ENCODE measurements at places on chromosomes 3 and 15. TPM values are rescaled to one million over a fixed set of nuclear protein-coding genes. Genes with fewer than 3 reads are reported as not detected.
A peak's percentile ranks its signal among the peaks of the same experiment; 100 is the strongest.

- H3K36me3 ChIP-seq: no peaks in the 10 kb centered on the region
- no peak for DNase-seq
- peaks cover 5% of the 10 kb centered on the region for H3K4me1 ChIP-seq
Observed at GRCh38 chr3:67654844-67655177, 399 bp upstream of the SUCLG2 start.

DNA sequence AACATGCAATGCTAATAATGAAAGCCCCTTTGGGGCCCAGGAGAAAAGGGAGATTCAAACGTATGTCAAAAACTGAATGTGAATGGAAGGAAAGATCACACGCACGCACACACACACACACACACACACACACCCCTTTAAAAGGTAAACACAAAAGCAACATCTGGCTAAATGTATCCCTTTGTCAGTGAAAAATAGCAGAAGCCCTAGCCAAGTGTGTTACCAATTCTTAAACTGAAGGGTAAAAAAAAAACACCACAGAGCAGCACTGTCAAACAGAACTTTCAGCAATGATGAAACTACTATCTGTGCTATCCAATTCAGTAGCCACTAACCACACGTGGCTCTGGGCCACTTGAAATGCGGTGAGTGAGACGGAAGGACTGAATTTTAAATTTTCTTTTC, 4.9 kb downstream of the RFTN1 start:
- DNase-seq: no peak
- no peak overlapping the region for H3K4me3 ChIP-seq
- H3K4me1 ChIP-seq: no peaks in the 10 kb centered on the region
- H3K36me3 ChIP-seq: no peaks in the 10 kb centered on the region

DNA sequence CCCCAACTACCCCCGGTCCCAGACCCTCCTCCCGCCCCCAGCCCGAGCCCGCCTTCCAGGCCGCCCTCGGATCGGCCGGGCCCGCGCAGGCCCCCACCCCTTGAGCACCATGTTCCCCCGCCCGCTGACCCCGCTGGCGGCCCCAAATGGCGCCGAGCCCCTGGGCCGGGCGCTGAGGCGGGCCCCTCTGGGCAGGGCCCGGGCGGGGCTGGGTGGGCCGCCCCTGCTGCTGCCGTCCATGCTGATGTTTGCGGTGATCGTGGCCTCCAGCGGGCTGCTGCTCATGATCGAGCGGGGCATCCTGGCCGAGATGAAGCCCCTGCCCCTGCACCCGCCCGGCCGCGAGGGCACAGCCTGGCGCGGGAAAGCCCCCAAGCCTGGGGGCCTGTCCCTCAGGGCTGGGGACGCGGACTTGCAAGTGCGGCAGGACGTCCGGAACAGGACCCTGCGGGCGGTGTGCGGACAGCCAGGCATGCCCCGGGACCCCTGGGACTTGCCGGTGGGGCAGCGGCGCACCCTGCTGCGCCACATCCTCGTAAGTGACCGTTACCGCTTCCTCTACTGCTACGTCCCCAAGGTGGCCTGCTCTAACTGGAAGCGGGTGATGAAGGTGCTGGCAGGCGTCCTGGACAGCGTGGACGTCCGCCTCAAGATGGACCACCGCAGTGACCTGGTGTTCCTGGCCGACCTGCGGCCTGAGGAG, 472 bp downstream of the CHST14 start:
- no peak for DNase-seq
- peaks cover 4% of the 10 kb centered on the region for H3K36me3 ChIP-seq
- H3K27ac ChIP-seq: peak overlapping the region; percentile 79
- H3K4me1 ChIP-seq: peaks cover 14% of the 10 kb centered on the region

Gene CCDC54
- total RNA-seq: not detected
